ENCODE measurements at places on chromosomes 4 and X.

- no peak for DNase-seq
Measured at GRCh38 chr4:39291686-39292085, 74.5 kb downstream of the RFC1 start.

- DNase-seq: no peak
Measured at GRCh38 chr4:139137763-139138162, 39.3 kb downstream of the ELF2 start.

GRCh38 chrX:1351981-1352714, 15.6 kb downstream of the IL3RA start:
- DNase-seq: no peak

DNA sequence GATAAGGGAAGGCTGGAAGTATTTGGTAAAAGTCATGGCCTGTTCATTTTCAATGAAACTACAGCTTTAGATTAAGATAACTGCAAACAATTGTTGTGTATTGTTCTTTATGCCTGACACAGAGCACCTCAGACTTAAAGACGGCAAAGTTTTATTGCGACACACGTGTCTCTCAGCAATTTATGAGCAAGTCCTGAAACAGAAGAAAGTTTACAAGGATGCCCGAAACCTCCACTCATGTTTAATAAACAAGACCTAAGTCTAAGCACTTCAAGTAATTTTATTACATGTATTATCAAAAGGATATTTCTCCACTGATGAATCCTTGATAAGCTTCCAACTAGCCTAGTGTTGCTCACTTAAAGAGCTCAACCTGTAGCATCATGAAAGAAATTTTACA, 51.0 kb downstream of the DHX15 start:
- DNase-seq: no peak

DNA sequence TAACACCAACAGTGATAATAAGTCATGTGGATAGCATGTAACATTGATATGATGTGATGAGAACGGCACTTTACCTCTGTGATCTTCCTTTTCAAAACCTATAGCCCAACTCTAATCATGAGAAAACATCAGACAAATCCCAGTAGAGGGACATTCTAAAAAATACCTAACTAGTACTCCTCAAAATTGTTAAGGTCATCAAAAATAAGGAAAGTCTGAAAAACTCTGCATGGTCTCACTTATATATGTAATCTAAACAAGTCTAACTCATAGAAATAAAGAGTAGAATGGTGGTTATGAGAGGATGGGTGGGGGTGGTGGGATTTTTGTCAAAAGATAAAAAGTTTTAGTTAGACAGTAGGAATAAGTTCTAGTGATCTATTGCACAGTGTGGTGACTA, 243.9 kb upstream of the GRIA3 start:
- no peak for DNase-seq

DNA sequence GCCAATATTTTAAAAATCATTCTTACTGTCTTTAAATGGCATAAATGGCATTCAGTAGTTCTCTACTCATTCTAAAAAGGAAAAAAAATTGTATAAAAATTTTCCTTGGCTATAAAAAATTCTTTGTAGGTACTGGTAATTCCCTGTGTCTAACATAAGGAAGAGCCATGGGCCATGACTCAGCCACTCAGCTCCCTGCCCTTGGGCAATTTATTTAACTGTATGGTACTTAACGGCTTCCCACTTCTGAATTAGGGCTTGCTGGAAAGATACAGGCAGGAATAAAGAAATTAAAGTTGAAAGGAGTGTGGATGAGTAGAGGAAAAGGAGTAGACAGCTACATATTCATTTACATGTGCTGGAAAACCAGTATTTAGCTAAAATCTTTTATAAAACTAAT, 30.6 kb downstream of the ABHD18 start:
- DNase-seq: no peak

- DNase-seq: peak; percentile 29
Measured at GRCh38 chr4:17385403-17385802, 126.5 kb downstream of the QDPR start.

DNA sequence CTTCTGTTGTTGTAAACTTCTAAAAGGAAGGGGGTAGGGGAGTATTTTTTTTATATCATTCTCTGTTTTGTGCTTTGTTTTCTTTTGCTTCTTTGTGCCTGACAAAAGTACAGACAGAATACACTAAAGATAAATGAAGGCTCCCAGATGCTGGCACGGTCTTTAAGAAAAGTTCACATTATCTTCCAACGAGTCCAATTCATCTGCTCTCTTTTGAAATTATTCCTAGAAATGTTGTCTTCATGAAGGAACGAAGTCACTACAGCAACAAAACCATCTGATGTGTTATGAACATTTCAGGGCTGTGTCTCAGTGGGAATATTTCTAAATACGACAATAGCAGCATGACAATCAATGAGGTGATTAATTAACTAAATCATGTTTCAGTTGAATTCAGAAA, 813.8 kb upstream of the HTR2C start:
- DNase-seq: no peak

GRCh38 chr4:33626221-33626620, 2618.1 kb downstream of the ARAP2 start:
- DNase-seq: no peak

GRCh38 chr4:26765515-26765914, 95.1 kb upstream of the STIM2 start:
- DNase-seq: no peak

GRCh38 chr4:56424697-56425514, 10.5 kb downstream of the PPAT start:
- no peak for DNase-seq

DNA sequence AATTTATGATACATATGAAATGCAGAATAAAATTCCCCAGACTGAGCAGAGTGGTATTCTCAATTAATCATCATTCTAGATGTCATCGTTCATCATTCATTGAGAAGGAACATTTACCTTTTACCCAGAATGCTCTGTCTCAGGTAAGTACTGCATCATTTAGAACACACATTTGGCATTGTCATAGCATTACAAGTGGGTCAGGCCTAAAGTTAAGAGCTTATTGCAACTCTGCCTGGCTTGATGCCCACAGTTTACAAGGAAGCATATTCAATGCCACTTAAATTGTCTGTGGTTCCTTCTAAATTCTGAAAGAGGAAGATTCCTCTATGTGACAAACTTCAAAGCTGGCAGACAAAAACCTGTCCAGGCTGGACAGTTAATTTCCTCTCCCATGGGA, 87.3 kb downstream of the CAMK2D start:
- DNase-seq: no peak

DNA sequence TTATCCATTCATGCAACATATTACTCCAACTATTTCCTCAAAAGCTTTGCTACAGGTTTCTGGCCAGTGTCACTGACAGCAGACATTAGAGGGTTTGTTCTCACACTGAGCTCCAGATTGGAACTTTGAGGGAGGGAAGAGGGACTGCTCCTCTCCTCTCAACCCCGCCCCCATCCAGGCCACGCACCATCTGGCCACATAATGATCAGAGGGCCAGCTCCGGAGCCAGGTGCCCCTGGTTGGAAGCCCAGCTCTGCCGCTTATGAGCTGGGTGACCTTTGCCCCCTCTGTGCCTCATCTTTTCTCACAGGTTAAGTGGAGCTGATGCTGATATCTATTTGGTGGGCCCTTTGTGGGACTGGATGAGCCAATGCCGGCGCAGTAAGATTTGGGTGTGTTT, 55.8 kb downstream of the C4orf50 start:
- no peak for DNase-seq

DNA sequence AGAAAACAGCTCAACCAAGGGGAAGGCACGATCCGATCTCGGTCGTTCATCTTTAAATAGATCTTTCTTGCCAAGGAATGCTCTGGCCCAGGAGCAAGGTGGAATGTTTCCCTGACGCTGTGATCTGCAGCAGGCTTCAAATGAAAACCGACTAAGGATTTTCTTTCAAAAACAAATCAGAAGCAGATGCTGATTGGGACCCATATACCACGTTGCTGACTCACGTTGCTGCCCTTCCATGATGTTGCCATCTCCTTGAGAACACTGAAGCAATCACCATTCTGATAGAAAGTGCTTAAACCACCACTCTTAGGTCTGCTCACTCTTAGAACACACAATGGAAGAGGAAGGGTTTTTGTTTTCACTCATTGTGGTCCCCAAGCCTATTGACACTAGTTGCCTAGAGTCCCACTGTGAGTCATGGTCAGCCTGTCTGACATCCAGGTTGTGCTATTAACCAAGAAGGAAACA, 26.1 kb downstream of the LAMTOR3 start:
- no peak for DNase-seq

DNA sequence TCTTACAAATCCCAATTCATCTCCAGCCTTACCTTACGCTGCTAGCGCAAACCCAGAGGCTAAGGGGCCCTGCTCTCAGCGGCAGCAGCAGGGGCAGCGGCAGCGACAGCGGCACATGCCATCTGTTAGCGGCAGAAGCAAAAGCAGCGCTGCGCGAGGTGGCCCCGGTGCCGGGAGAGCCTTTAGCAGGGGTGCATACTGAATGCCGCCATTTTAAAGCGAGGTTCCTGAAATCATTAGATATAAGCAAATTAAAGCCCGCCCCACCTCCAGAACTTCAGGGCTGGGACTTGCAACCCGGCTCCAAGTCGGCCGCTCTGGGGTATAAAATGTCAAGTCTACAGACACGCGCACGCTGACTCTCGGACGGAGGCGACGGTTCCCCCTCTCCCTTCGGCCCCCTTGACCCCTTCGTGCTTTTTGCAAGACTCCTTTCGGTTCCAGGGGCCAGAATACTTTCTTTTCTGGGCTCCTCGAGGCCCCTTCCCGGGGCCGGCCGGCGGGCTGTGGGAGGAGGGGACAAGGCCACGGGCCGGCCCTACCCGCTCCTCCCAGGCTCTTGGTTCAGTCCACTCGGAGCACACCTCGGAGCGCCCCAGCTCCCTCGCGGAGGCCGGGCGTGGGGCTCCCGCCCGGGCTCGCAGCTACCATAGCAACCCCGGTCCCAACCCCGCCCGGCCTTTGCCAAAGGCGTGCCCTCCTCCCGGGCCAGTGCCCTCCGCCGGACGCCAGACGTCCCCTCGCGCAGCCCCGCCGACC, at the start of gene MBNL3:
Gene MBNL3 (minus strand): TSS at position 220 of the 759 bp plus-strand sequence. CDS start 49,427 bp downstream, outside the sequence.
- no peak for DNase-seq

DNA sequence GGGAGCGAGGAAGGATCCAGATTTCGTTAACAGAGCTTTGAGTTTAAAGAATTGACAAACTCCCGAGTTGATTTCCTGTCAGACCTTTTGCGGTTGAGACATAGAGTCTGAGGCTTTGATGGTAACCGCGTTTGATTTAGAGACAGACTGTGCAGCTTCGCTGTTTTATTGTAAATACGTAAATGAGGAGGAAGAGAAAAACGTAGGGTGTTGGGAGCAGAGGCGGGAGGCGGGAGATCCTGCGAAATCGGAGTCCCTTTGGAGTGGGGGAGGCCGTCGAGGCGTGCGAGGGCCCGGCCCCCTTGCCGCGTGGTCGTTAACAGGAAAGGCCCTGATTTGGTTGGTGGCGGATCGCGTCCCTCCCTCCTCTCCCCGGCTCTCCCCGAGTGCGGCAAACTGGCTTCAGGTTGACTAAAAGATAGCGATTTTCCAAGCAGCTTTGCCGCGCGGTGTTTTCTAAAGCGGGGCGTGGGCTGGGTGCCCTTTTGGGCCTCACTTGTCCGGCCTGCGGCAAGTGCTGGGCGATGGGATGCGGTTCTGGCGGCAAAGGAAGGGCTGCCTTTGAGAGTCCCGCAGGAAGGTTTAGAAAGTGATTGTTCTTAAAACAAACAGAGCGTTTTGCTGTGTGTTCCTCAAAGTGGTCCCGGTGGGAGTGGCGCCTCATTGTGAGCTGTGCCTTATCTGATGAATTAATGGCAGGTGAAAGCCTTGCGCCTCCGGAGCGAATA, 857 bp downstream of the SCML1 start:
- DNase-seq: no peak

DNA sequence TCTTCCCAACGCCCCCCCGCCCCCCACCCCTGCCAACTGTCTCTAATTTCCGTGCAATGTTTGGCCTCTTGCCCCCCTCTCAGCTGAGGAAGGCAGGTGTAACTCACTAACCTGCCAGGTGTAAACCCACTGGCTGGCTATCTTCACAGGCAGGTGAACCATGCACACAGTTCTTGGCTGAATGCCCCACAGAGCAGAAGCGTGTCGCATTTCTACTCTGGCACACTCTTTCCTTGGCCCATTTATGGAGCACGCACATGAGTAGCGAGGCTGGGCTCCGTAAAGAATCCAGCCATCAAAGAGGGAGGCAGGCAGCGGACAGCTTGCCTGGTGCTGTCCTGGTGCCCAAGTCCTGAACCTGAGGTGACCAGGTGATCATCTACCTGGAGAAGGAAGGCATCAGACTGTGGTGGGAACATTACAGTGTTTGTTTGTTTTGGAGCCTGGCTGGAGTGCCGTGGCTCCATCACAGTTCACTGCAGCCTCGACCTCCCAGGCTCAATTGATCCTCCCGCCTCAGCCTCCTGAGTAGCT, 39.2 kb upstream of the CRMP1 start:
- no peak for DNase-seq

GRCh38 chrX:16807548-16807947, 21.3 kb downstream of the TXLNG start:
- DNase-seq: no peak

- DNase-seq: no peak
Measured at GRCh38 chrX:107985033-107985432, 2.9 kb upstream of the TEX13B start.

DNA sequence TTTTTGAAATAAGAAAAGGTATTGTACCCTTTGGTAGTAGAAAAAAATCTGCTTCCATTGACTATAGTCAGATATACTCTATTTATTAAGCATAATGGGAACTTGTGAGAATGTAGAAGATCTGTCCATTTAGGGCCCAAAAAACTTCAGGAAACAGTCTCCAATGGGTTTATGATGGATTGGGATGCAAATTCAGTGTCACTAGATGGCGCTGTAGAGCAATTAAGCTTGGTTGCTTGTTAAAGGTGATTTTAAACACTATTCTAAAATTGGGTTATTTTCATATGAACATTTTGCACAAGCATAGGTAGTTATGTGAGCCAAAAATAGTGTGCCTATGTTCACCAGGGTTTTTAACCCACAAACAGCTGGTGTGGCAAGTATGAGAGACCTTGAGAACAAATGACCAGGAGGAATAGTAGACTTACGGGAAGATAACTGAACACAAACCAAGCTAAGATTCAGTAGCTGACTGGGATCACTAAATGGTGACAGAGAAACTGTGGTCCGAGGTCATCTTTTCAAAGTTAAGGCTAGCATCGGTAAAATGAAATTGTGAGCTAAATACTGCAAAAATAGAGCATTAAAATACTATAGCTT, 80.3 kb upstream of the LSM6 start:
- DNase-seq: no peak
